Naive B cell (primary cell): ENCODE measurements at places on chromosomes 5 and 9. TPM values are rescaled to one million over a fixed set of nuclear protein-coding genes. Genes with fewer than 3 reads are reported as not detected.
A peak's percentile ranks its signal among the peaks of the same experiment; 100 is the strongest.

DNA sequence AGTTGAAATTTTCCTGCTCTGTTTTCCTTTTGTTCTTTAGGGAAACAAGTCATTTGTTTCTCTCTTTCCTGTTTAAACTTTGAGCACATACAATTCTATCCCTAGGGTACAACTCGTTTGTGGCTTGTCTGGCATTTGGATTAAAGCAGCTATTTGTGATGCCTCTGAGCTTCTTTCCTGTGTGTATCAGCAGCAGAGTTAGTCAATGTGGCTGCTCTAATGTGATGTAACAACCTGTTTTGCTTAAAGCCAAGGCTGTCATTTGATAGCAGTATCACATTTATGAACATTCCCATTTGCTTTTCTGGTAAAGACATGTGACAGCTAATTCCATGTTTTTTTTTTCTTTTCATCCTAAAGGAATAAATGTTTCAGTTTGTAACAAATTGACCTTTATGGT is 314.3 kb upstream of the CHD1 start:
- no peak for DNase-seq

Gene SOX30
- 0.78 TPM for polyA plus RNA-seq

DNA sequence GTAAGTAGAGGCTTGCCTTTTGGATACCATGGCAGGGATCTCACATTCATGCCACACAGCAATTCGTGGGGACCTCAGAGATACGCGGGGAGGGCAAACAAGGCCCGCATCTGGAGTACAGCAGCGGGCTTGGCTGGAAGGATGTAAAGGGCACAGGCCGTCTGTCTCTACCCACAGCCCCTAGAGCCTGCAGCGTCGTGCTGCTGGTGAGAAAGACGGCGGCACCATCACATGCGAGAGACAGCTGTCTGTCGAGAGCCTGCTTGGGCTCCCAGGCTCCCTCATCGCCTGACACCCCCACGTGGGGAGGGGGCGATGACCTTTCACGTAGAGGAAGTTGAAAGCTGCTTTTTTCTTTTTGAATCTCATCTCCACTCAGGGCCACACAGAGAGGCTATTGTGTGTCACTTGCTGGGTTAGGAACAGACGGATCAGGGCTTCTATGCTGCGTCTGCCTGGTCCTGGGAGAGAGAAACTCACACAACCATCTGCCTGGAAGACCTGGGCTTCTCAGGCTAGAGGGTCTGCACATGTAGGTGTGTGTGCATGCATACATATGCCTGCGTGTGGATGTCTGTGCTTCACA is 134.6 kb upstream of the PPP1R26 start:
- no peak for DNase-seq

DNA sequence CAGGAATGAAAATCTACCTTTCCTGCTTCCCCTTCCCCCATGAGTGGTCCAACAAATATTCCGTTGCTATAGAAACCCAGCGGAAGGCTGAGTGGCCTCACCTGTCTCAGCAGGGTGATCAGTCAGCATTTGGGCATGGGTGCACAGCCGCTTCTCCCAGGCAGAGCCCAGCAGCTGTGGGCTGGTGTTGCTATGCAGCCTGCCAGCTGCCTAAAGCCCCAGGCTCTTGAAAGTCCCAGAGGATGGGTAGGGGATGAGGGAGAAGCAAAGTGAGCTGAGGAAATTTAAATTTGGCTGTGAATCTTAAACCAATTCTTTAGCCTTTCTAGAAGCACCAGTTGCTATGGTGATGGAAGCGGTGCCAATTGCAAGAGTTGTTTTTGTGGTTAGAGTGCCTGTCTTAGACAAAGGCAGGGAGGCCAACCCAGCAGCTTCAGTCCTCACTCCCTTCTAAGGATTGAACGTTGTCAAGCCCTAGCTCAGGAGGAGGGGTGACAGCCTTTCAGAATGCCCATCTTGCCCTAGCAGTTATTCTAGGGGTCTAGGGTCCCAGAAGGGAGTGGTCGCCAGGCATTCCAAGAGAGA is 151.5 kb upstream of the PITX1 start:
- DNase-seq = no peak

Gene ISL1
- not detected for polyA plus RNA-seq

DNA sequence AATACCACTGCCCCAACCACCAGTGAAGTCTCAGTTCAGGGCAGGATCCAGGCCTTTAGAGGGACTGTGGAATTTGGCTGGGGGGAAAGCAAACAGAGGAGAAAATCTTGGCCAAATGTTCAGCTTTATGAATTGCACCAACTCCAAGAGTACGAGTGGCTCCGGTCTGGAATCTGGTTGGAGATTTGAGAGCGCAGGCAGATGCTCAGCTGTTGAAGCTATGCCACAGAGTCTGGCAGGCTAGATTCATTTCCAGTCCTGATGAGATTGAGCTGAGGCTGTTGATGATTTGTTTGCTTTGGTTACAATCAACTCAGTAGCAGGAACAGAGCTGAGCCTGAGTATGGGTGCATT is 9.1 kb upstream of the HSPB3 start:
- DNase-seq = no peak

Gene TAF11L10
- not detected for polyA plus RNA-seq

DNA sequence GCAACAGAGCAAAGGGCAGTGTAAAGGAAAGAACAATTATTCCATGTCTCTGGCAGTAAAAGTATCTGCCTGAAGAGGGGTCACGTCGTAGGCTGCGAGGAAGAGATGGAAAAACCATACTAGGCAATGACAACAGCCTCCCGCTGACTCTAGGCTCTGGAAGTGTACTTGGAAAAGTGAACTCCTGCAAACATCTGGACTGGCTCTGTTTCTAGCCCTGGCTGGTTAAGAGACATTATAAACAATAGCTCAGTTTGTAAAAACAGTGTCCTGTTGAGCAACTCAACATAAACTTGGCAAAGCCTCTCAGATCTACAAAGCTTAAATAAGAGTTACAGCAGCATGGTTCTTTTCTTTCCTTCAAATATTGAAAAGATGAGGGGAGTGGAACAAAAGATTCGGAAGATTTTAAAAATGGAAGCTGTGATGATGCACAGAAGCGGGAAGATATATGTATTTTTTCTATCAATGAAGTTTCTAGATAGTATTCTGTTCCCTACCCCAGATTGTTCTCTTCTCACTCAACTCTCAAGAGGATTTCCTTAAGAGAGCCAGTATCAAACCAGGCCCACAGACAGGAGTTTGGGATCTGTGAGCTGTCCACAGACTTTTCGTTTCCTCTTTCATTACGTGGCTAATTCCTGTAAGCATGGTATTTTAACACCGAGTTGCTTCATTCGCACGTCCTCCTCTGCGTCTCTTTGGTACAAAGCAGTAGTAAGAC is 79.4 kb downstream of the SPTLC1 start:
- DNase-seq = no peak

GRCh38 chr5:172417130-172417841 is 37.0 kb downstream of the SH3PXD2B start:
- DNase-seq = no peak

GRCh38 chr9:136407911-136408310 is 2.5 kb downstream of the ENTR1 start:
- DNase-seq = no peak

Gene ANKRD34B
- polyA plus RNA-seq = not detected

Gene FSD1L
- 4.0 TPM for polyA plus RNA-seq

DNA sequence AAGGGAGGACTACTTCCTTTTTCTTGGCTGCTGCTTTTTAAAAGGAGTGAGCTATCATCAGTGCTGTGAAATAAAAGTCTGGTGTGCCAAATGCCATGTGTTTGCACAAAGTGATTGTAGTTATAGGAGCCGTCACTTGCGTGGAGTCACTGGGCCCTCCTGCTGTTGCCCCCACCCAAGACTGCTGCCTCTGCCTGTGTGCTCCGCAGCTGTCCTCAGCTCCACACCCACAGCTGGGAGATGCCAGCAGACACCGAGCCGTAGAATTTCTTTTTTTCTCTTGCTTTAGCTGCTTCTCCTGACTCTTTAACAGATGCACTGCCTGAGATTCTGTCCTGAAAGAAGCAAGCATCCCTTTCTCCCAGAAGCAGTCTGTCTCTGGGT is 9.8 kb upstream of the GLE1 start:
- DNase-seq = no peak

Gene RECK
- polyA plus RNA-seq = 9.4 TPM

Gene GRIN3A
- polyA plus RNA-seq = 0.03 TPM

DNA sequence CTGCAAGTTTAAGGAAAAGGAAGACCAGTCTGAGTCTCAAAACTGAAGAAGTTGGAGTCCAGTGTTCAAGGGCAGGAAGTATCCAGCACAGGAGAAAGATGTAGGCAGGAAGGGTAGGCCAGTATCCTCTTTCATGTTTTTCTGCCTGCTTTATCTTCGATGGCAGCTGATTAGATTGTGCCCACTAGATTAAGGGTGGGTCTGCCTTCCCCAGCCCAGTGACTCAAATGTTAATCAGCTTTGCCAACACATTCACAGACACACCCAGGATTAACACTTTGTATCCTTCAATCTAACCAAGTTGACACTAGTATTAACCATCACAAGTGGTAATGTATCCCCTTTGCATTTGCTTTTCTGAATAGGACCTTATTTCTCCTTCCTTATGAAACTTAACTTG is 535.9 kb upstream of the FTMT start:
- DNase-seq = no peak

Gene ZNF354C
- 0.77 TPM for polyA plus RNA-seq

GRCh38 chr5:82312373-82312856 is 34.3 kb upstream of the RPS23 start:
- DNase-seq = no peak

- no peak for DNase-seq
These were observed 119.1 kb downstream of the VAV2 start for GRCh38 chr9:133873009-133873408.

GRCh38 chr5:102711525-102712385 is 43.4 kb upstream of the PAM start:
- DNase-seq = no peak

Gene DOK3
- polyA plus RNA-seq = 46.0 TPM

- DNase-seq = no peak
These were observed 31.7 kb upstream of the DAB2IP start for GRCh38 chr9:121619545-121620324.

GRCh38 chr9:115601434-115601833 is 483.5 kb upstream of the TNC start:
- DNase-seq = no peak

Gene CSF1R
- polyA plus RNA-seq = 0.48 TPM

DNA sequence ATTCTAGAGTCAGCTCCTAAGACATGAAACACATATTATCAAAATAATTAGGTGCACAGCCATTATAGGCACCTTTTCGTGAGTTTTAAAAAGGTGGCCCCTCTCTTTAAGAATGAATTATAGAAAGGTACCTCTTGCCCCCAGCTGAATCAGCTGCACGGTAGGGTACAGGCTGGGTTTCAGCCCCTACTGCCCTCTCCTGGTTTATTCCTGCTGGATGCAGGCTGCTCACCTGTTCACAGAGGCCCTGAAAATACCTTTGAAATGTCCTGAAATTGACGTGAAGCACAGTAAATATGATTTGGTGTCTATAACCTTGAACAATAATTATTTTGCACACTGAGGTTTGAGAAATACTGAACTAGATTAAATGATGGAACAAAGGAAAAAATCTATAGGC is 504.8 kb upstream of the SGCD start:
- DNase-seq = no peak

DNA sequence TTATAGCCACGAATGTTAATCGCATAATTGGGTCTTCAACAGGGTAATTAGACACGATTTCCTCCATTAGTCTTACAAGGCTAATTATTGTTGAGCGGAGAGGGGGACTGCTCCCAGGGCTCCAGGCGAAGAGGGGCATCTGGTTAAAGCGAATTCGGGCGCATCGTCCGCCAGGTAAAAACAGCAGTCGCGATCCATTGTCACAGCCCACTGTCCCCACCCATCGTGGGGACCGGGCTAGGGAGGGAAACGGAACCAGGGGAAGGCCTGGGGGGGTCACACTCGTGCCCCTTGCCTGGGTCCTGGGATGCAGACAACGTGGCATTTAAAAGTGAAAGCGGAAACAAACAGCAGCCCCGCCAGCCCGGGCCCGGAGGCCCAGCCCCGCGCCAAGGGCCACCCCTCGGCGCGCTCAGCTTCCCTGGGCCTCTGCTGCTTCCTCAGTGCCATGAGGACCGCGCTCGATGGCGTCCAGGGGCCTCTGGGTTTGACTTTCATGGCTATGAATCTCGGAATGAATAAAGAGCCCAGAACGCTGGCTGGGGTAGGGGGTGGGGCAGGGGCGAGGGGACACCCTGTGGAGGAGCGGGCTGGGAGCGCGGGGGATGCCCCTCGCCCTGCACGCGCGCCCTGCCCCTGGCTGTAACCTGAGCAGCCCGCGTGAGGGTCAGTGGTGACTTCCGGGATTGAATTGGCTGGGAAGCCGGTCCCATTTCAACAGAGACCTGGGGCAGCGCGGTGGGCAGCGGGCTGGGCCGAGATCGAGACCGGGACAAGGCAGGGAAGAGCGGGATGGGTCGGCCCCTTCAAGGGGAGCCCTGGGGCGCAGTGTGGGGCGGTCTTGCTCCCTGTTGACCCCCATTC is 99.9 kb downstream of the GTF3C4 start:
- DNase-seq = peak; percentile 67

Gene IGIP
- polyA plus RNA-seq = 0.09 TPM

Gene TSPAN17
- polyA plus RNA-seq = 12.1 TPM

Gene CDX1
- not detected for polyA plus RNA-seq

DNA sequence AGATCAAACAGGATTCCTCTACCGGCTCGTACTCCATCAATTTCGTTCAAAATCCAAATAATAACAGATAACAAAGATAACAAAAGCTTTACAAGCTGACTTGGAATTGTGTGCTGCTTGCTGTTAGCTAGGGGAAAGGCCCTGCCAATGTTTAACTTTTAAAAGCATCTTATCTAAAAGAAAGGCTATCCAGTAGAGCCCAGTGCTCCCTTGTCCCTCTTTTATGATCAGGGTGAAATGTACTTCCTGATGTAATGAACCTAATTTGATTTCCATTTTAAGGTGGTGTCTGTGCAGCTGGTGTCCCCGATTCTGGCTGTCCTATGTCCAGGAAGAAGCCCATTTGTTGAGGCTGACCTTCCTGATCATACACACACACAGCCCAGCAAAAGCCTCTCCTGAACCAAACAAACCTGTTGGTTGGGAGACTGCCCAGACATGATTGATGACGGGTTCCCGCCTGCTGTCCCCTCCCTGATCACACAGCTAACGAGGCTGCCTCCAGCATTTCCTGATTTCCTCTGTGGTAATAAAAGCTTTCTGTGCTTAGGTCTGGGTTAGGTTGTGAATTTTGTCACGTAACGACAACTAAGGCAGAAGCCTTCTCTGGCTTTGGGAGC is 54.1 kb downstream of the PWWP2A start:
- no peak for DNase-seq

DNA sequence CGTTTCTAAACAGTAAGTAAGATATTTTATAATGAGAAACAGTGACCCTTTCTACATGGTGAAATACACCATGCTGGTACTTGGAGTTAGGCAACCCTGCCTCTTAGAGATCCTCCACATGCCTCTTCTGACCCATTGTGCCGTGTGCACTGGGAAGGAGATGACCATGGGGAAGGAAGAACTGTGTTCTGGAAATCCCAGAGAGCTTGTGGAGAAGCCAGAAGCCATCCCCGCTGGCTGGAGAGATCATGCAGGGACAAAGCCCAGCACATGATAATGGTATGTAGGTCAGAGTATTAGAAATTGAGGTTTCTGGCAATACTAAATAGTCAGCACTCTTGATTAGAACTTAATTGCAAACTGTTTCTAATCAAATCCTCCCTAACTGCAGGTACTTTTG is 307.3 kb downstream of the FBXL7 start:
- no peak for DNase-seq

- DNase-seq = no peak
These were observed 5.4 kb downstream of the LSM11 start for GRCh38 chr5:157748760-157749461.

Gene PHYHD1
- polyA plus RNA-seq = 0.39 TPM

Gene WHRN
- 0.27 TPM for polyA plus RNA-seq

- no peak for DNase-seq
These were observed 580.4 kb upstream of the KLF4 start for GRCh38 chr9:108069991-108070390.

Gene BHMT2
- not detected for polyA plus RNA-seq

Gene F2RL2
- 0.25 TPM for polyA plus RNA-seq

Gene NR2F1-AS1
- polyA plus RNA-seq = not detected
